ENCODE measurements at places on chromosomes 12 and 14.

DNA sequence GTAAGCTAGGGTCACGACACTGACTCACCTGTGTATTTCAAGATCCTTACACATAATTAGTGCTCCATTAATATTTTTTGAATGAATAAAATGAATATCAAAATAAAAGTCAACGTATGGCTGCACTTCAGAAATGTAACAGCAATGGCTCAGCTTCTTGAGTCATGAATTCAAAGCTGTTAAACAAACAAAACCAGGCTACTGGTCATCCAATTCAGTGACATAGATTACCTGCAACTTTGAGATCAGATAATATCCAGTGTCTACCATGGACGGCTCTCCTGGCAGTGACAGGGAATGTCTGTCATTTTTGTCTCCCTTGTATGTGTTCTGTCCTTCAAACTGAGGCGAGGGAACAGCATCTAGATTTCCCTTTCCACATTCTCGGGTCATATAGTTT, 225.6 kb downstream of the EFCAB11 start:
- no peak for DNase-seq

DNA sequence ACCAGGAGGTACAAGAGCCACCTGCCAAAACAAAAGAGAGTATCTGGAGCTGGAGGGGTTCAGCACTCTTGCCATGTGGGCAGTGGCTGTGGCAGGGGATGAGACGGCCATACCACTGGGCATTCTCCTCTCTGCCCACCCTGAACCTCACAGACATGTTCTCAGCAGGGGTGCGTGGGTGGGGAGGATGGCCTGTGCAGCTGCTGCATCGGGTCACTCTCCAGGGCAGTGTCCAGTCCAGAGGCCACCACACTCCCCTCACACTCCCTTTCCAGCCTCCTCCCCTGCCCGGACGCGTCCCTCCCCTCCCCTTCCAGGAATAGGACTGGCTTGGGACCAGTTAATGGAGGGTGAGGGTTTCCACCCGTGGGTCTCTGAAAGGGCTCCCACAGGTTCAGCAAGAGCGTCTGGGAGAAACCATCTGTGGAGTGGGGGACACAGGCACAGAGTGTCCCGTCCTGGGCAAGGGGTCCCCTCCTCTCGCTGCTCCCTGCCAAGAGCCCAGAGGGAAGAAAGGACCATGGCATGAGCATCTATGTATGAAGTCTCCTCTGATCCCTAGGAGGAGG, 501 bp downstream of the C1R start:
- no peak for DNase-seq

DNA sequence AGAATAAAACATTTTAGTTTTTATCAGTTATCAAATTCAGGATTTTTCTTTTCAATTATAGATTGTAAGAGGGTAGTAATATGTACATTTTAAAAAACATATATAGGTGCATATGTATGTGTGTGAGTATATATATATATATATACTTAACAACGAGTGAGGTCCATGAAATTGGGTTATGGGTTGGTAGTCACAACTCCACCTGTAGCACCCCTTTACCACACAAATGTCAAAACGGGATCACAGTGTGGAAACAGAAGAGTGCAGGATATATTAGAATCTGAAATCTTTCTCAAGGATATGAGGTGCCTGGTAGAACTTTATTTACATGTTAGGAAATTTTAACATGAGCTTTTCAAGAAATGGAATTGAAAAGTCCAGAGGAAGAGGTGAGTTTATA, 31.3 kb downstream of the MIA2 start:
- DNase-seq: no peak

GRCh38 chr14:71711125-71711524, 221.1 kb upstream of the RGS6 start:
- no peak for DNase-seq

GRCh38 chr14:88426271-88426670, 40.8 kb downstream of the SPATA7 start:
- DNase-seq: no peak

GRCh38 chr14:88026890-88027289, 22.0 kb downstream of the GPR65 start:
- DNase-seq: no peak

- DNase-seq: no peak
Measured at GRCh38 chr14:56659378-56659777, 79.8 kb downstream of the TMEM260 start.

DNA sequence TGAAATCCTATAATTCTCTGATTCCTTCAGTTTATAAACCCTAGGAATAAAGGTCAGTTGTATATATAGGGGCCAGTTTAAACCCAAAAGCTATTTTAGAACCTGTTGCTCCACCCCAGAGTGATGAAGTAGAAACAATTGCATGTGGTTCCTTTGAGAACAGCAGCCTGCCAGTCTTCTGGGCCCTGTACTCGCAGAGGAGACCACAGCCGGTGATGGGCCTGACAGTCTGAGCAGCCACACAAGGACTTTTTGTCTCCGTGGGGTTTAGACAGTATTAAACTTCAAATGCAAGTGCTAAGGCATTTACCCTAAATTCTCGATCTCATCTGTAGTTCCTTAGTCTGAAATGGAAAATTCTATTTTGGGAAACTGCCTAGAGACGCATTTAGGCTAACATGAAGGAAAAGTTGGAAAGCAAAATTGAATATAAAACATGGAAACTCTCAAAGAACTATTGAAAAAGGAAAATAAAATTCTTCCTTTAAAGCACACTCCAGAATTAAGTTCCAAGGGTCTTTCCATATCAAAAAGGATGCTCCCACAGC, 80.6 kb downstream of the PRICKLE1 start:
- no peak for DNase-seq

- no peak for DNase-seq
Measured at GRCh38 chr12:93783832-93784231, 106.7 kb downstream of the CRADD start.

Data from GM13976 (cell line).